Hepatic stellate cell (primary cell): ENCODE measurements at places on chromosomes 5 and 9.

DNA sequence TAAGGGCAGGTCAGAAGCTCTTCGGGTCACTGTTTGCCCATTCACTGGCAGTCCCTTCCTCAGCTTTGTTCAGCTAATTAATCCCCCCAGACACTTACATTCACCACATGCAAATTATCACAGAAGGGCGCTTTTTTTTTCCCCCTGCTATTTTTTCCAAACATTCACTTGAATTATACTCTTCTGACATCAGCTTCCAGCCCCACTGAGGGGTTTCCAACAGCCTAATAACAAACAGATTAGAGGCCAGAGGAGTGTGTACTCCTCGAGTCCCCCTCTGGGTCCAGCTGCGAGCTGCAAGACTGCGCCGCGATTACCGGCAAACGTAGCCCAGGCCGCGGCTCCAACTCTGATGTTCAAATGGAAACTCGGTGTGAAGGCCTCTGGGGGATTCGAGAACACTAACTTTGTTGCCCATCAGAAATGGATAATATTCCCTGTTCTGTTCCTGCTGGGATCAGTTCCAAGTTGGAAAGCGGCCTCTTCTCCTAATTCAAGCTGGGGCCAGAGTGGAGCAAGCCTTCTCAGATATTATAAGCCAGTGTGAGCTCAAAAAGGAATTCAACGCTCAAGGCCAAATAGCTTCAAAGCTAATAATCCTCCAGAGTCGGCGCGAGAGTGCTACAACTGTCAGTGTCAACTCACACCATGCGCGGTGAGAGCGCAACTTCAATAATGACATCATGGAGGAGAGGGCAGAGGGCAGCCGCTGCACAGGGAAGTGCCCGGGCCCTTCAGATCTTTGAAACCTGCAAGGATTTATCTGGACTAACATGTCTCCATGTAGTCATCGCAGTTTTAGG is 560.8 kb downstream of the BNC2 start:
- no peak for DNase-seq

DNA sequence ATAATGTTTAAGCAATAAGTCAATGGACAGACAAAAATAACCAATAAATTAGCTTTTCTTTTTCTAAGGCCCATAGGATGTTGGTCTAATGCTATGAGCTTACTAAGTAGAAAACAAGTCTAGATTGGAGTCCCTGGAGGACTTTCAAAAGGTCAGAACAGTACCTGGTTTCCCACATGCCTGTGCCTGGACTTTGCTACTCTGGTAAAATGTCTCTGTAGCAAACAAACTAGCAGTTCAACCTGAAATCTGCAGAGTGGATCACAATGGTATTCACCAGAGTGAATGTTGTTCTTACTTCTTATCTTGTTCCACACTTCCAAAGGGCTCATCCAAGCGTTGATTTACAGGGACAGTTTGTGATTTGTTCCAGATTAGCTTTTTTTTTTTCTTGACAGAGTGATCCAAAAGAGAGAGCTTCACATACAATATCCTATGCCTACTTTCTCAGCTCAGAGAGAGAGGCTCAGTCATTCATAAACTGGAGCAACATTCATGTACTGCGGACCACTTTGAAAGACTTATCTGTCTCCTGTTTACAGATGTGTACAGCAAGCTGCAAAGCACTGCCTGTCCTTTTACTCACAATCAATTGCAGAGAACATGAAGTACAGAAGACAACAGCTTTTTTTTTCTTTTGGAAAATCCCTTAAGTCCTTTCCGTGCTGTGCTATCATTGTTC is 466.1 kb downstream of the SPATA31D1 start:
- DNase-seq, result no peak

- DNase-seq, result no peak
These were observed 186.7 kb downstream of the PARP8 start for GRCh38 chr5:50853151-50853550.

DNA sequence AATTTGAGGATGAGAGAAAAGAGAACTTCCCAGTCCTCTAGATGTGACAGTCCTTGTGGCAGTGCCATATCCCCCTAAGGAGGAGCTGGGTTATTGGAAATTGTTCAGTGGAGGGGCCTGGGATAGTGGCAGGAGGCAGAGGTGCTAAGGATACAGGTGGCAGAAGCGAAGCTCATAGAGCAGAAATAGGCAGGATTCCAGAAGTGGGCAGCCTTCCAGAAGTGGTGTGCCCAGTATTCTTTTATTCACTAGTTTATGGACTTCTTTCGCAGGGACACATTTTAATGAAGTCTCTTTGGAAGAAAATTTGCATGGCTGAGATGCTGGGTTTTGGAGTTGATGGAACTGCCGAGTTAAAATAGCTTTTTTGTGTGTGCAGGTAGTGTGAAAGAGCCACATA is 6.8 kb downstream of the PIK3R1 start:
- DNase-seq, result no peak

DNA sequence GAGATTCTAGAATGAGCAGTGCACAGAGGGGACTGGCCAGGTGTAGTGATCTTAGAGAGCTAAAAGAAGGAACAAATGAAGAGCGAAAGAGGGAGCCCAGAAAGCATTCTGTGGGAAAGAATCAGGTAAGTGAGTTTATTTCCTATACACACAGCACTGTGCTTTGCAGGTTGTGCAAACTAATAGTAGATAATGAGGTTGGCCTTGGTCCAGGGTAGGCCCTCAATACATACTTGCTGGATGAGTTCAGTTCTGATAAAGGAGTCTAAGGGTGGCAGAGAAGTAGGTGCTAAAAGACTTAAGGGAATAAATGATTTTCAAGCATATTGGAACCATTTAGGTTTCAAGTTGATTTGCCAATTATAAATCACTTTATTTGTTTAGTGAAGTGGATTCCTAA is 122.0 kb downstream of the NPR3 start:
- DNase-seq, result no peak

GRCh38 chr5:57437976-57438805 is 44.4 kb downstream of the ACTBL2 start:
- DNase-seq, result no peak

DNA sequence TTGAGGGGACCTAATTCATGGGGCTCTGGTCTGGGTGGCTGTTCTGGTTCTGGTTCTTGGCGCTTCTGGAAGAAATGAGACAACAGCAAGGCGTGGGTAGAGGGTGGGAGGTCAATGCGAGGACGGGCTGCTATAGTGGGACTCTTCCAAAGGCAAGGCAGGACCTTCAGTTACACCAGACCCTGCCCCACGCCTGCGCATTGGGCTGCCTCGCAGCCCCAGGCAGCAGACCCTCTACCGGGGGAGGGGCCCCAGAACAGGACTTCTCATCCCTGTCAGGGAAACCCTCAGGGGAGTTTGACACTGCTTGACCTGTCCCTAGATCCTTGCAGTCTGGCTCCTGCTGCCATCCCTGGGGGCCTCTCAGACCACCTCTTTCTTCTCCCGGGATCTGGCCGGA is 18.5 kb downstream of the CCDC69 start:
- no peak for DNase-seq

GRCh38 chr5:1497795-1498622 is 25.8 kb downstream of the LPCAT1 start:
- no peak for DNase-seq
